ENCODE measurements at places on chromosomes 11 and 22. TPM values are rescaled to one million over a fixed set of nuclear protein-coding genes. Genes with fewer than 3 reads are reported as not detected.

GRCh38 chr22:50703726-50704509 lies 31.3 kb downstream of the SHANK3 start:
- no peaks in the 10 kb centered on the region for H3K36me3 ChIP-seq
- no peak overlapping the region for H3K27ac ChIP-seq
- H3K27me3 ChIP-seq = no peaks in the 10 kb centered on the region

- no peaks in the 10 kb centered on the region for H3K4me1 ChIP-seq
- H3K27ac ChIP-seq = no peak overlapping the region
- H3K36me3 ChIP-seq = no peaks in the 10 kb centered on the region
- no peak overlapping the region for H3K4me3 ChIP-seq
Measured at GRCh38 chr22:42338479-42338878, 68.0 kb upstream of the TCF20 start.

DNA sequence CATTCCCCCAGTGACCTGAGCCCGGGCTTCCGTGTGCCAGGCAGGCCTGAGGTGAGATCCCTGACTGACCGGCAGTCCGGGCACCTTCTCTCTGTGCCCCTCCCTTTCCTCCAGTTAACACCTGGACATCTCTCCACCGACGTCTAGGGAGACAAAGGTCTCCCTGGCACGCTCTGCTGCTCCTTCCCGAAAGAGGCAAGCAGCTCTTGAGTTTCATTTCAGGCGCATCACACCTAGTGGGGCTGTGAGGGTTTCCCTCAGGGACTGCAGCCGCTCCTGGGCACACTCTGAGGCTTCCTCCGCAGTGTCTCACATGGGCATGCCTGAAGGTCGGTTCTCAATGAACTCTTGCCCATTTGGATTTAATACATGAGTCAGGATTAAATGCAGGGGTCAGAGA lies 322.7 kb downstream of the CTTN start:
- H3K4me3 ChIP-seq = no peak overlapping the region
- no peak overlapping the region for H3K27ac ChIP-seq
- no peaks in the 10 kb centered on the region for H3K36me3 ChIP-seq
- DNase-seq = peak; percentile 17

DNA sequence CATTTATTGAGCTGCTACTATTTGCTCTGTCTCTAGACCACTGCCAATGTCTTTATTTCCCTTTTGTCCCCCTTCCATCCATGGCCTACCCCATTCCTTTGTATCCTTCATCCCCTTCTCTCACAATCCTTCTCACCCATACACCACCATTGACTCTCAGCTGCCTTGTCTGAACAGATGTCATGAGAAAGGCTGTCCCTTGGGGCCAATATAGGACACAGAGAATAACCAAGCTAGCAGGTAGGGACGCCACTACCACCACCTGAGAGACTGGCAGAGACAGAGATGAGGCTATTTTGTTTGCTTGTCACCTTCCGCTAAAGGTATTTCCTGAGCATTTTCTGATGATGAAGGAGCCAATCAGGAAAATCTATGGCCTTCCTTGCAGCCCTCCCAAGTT lies 138.9 kb downstream of the CD44 start:
- no peaks in the 10 kb centered on the region for H3K36me3 ChIP-seq
- no peak overlapping the region for H3K4me3 ChIP-seq
- H3K27ac ChIP-seq = no peak overlapping the region
- H3K27me3 ChIP-seq = no peaks in the 10 kb centered on the region

- no peaks in the 10 kb centered on the region for H3K27me3 ChIP-seq
- H3K36me3 ChIP-seq = no peaks in the 10 kb centered on the region
- no peak overlapping the region for H3K4me3 ChIP-seq
Measured at GRCh38 chr11:21190181-21190580, 520.8 kb downstream of the NELL1 start.

GRCh38 chr22:45240810-45241631 lies at the start of gene KIAA0930:
Gene KIAA0930, minus strand, starts transcription at chr22:45240894. Its CDS starts 191 bp downstream, at chr22:45240703.
- peak; percentile 99 for DNase-seq
- H3K27me3 ChIP-seq = no peaks in the 10 kb centered on the region
- peak within 1 kb of the TSS; percentile 17 for H3K27ac ChIP-seq

DNA sequence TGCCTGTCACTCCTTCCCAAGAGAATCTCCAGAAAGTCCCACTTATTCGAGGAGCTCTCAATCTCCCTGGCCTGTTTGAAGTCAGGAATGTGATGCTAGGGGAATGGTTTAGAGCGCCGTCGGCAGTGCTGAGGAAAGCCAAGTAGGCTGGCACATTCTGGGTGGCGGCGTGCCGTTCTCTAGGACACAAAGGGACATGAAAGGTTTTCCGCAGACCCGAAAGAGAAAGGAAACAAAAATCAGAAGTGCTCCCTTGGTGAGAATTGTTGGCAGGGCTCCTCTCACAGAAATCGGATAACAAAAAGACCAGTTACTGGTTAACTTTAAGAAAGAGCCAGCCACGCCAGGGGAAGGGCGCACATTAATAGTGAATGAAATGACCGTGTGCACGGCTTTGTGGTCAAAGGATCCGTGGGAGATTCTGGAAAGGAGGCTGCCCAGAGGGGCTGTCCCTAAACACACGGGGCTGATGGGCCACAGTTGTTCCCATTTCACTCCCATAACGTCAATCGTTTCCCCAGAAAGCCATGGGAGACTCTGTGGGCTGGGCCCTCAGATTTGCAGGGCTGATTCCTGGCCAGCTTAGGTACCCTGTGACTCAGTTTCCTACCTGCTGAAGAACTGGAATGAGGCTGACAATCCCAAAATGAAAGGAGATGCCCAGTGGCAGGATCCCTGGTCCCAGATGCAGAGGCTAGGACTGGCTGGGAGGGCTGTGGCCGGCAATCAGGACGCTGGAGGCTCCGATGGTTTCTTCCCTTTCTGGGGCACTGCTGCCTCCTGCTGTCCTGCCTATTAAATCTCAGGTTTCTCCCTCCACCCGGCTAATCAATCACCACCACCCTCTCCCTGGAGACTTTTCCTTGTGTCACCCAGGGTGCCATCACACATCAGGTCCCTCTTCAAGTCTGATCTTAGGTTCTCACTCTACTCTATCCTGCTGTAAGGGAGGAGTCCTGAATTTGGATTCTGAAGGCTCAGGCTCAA lies 82.3 kb downstream of the RCN1 start:
- H3K4me3 ChIP-seq = peak overlapping the region; percentile 71
- DNase-seq = peak; percentile 90
- H3K27ac ChIP-seq = peak overlapping the region; percentile 3
- peaks cover 8% of the 10 kb centered on the region for H3K4me1 ChIP-seq

- no peaks in the 10 kb centered on the region for H3K27me3 ChIP-seq
- peaks cover 4% of the 10 kb centered on the region for H3K36me3 ChIP-seq
- no peak overlapping the region for H3K27ac ChIP-seq
Measured at GRCh38 chr11:72413914-72414628, 20.3 kb downstream of the CLPB start.

DNA sequence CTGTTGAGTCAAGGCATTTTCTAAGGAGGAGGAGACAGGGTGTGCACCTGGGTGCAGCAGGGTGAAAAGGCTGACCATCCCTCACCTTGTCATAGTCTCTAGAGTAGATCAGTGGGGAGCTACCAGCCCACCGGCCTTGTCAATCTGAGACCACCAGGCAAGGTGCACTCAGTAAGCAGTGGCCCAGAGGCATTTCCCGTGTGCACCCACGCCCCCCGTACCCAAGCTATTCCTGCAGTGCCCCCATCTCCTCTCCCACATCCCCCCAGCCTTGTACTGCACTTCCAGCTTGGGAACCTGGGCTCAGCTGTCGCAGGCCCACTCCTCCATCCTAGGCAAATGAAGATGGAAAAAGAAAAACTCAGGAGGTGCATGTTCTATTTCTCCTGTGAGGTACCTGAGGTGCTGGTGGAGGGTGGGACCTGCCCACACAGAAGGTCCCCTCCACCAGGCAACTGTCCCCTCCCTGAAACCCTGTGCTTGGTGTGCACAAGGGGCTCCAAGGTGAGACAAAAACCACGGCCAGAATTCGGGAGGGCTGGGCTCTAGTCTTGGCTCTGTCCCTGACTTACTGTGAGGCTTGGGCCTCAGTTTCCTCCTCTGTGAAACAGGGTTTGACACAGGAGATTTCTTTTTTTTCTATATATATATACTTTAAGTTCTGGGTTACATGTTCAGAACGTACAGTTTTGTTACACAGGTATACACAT lies 8.4 kb downstream of the P2RY2 start:
- no peaks in the 10 kb centered on the region for H3K36me3 ChIP-seq
- no peak overlapping the region for H3K4me3 ChIP-seq
- no peak overlapping the region for H3K27ac ChIP-seq
- H3K27me3 ChIP-seq = no peaks in the 10 kb centered on the region
- no peaks in the 10 kb centered on the region for H3K4me1 ChIP-seq

DNA sequence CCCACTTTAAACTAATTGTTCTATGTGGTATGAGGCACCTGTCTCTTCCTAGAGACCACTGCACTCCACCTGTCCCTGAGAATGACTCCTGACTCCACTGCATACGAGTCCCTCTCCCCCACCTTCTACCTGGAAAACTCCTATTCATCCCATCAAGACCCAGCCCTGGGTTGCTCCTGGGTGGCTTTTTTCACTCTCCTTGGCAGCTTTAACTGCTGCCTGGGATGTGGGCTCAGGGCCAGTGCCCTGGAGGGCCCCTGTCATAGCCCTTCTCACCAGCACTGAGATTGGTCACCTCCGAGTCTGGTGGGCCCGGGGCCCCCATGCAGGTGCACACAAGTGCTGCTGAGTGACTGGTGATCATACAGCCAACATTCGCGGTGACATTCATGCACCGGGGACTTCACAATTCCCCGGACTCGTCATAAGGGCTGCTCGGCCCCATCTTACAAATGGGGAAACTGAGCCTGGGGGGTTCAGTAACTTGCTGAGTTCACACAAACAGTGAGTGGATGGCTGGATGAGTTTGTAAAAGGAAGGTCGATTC lies 25.9 kb upstream of the TOLLIP start:
- peaks cover 6% of the 10 kb centered on the region for H3K4me1 ChIP-seq
- peaks cover 4% of the 10 kb centered on the region for H3K27me3 ChIP-seq
- peak overlapping the region; percentile 66 for H3K4me3 ChIP-seq
- no peaks in the 10 kb centered on the region for H3K36me3 ChIP-seq

DNA sequence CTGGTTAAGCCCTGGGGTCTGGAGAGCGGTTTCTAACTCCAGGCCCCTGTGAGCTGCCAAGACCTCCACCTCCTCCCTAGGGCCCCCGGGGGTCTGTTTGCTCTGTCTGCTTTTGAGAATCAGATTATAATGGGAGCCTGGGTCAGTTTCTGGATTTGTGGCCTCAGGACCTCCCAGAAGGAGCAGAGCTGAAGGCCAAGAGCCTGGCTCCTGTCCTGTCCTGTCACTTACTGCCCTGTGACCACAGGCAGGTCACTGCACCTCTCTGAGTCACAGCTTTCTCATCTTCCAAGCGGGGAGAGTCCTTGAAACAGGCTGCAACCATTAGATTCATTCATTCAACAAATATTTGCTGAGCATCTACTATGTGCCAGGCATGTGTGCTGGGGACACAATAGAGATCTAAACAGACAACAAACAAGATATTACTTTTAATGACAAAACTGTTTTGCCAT lies 87.3 kb upstream of the FGF3 start:
- no peak overlapping the region for H3K27ac ChIP-seq
- peak; percentile 43 for DNase-seq
- H3K4me1 ChIP-seq = no peaks in the 10 kb centered on the region
- peaks cover 36% of the 10 kb centered on the region for H3K27me3 ChIP-seq

DNA sequence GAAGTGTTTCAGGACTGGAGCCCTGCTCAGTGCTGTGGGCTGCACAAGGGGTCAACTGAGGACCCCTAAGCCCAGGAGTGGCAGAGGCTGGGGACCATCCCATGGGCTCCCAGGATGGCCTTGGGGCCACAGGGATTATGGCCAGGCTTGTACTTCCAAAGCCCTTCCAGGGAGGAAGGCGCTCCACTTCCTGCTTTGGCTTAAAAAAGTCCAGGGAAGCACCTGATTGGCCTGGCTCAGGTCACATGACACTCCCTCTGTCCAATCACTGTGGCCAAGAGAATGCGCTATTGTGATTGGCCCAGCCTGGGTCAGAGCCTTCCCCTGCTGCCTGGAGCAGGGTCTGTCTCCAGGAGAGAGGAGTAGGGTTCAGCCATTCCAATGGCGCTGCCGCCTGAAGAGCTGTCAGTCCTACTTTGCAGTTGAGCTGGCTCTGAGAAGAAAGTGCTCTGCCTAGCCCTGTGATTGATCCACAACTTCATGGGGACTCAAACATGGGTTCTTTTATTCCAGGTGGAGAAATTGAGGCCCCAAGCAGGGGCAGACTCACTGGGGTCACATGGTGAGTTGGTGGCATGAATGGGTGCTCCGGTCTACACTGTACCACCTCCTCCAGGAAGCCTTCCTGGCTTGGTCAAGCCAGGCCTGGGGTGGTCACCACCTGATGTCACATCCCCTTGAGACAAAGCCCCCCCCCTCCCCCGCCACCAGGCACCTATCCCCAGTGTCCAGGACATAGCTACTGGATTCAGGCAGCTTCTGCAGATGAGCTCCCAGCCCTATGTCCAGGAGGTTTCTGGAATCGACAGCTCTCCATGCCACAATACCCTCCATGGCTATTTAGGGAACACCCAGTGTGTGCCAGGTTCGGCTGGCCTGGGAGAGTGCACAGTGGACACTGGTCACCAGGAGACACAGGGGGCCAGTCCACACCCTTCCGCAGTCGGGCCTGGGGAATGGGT lies 48.2 kb downstream of the RTN4R start:
- H3K27ac ChIP-seq = no peak overlapping the region
- no peaks in the 10 kb centered on the region for H3K4me1 ChIP-seq
- no peak overlapping the region for H3K4me3 ChIP-seq
- H3K36me3 ChIP-seq = no peaks in the 10 kb centered on the region
- DNase-seq = no peak

DNA sequence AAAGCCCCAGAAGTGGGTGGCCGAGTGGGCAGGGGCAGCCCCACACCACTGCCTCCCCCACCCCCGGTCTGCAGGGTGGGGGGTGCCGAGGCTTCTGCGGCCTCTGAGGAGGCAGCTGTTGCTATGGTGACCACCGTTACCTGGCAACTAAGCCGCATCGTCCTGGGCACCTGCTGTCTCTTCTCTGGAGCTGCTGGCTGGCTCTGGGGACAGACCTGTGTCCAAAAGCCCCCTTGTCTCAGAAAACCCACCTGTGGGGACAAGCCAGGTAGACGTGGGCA lies 79.9 kb upstream of the PRR5 start:
- H3K36me3 ChIP-seq = no peaks in the 10 kb centered on the region
- H3K27me3 ChIP-seq = peaks cover 3% of the 10 kb centered on the region

The DEUP1 gene
- under 0.01 TPM for total RNA-seq

The DPP3 gene
- 36.5 TPM for total RNA-seq

The OR52A5 gene
- not detected for total RNA-seq

The APOA4 gene
- total RNA-seq = not detected

The YPEL4 gene
- 0.72 TPM for total RNA-seq

The TIMP3 gene
- total RNA-seq = 1,020 TPM

The ANKRD13D gene
- total RNA-seq = 34.4 TPM

Data from osteoblast (primary cell).